PC-9 (cell line): ENCODE measurements at places on chromosomes 2 and 18. TPM values are rescaled to one million over a fixed set of nuclear protein-coding genes. Genes with fewer than 3 reads are reported as not detected.

DSC2 gene
- total RNA-seq: 13.9 and 16.5 TPM in 2 replicates

ERFE gene
- 9.7 and 18.3 TPM in 2 replicates for total RNA-seq

IL36A gene
- not detected in 2 replicates for total RNA-seq

GAL3ST2 gene
- 3.9 and 4.3 TPM in 2 replicates for total RNA-seq

HOXD11 gene
- total RNA-seq: not detected in 2 replicates

MOCOS gene
- 22.7 and 30.4 TPM in 2 replicates for total RNA-seq

LHCGR gene
- total RNA-seq: not detected in 2 replicates

ARHGAP25 gene
- total RNA-seq: not detected in 2 replicates

STEAP3 gene
- total RNA-seq: 23.0 and 26.3 TPM in 2 replicates

XDH gene
- 5.7 and 7.7 TPM in 2 replicates for total RNA-seq

RESP18 gene
- total RNA-seq: not detected in 2 replicates

NAT8 gene
- not detected in 2 replicates for total RNA-seq

IL36G gene
- total RNA-seq: not detected in 2 replicates

NOP58 gene
- total RNA-seq: 38.2 and 48.5 TPM in 2 replicates

SSB gene
- total RNA-seq: 53.8 and 71.3 TPM in 2 replicates

TMEM247 gene
- total RNA-seq: not detected in 2 replicates

POTEI gene
- total RNA-seq: not detected in 2 replicates

FAP gene
- not detected in 2 replicates for total RNA-seq

SERPINB13 gene
- total RNA-seq: not detected in 2 replicates

INO80D gene
- total RNA-seq: 7.1 and 12.4 TPM in 2 replicates

HOXD4 gene
- not detected in 2 replicates for total RNA-seq

SLC5A7 gene
- not detected in 2 replicates for total RNA-seq

FEV gene
- not detected in 2 replicates for total RNA-seq

TTR gene
- total RNA-seq: not detected in 2 replicates

RPL37A gene
- 2,248 and 2,378 TPM in 2 replicates for total RNA-seq

OTOS gene
- not detected in 2 replicates for total RNA-seq

ODC1 gene
- total RNA-seq: 39.9 and 40.5 TPM in 2 replicates

AP1S3 gene
- total RNA-seq: 61.3 and 73.3 TPM in 2 replicates

IL1F10 gene
- not detected in 2 replicates for total RNA-seq

GALNT3 gene
- 31.6 and 33.1 TPM in 2 replicates for total RNA-seq

NPHP1 gene
- 12.2 and 13.7 TPM in 2 replicates for total RNA-seq
